HFFc6 (cell line): ENCODE measurements at places on chromosomes 3 and 15. TPM values are rescaled to one million over a fixed set of nuclear protein-coding genes. Genes with fewer than 3 reads are reported as not detected.

Gene SLC38A3
- not detected in 3 replicates for total RNA-seq

Gene MORF4L1
- 382 to 453 TPM (median 409 TPM) in 3 replicates for total RNA-seq

Gene TIPIN
- total RNA-seq, result 8.0 to 14.1 TPM (median 13.5 TPM) in 3 replicates

Gene ISLR
- 1.7 to 4.9 TPM (median 4.9 TPM) in 3 replicates for total RNA-seq

Gene GOLGA8S
- total RNA-seq, result not detected in 3 replicates

Gene GPR62
- total RNA-seq, result not detected in 3 replicates

Gene CNBP
- 228 and 239 TPM in 2 replicates for total RNA-seq

Gene MINAR1
- 0.35 to 0.45 TPM (median 0.35 TPM) in 3 replicates for total RNA-seq

Gene SI
- not detected in 3 replicates for total RNA-seq

Gene SKIL
- 48.8 to 61.3 TPM (median 50.3 TPM) in 3 replicates for total RNA-seq

Gene GOLGA6L10
- 0.37 to 0.53 TPM (median 0.43 TPM) in 3 replicates for total RNA-seq

Gene PARP15
- total RNA-seq, result not detected in 3 replicates

- H3K36me3 ChIP-seq, result peaks cover 22% of the 10 kb centered on the region
- H3K27me3 ChIP-seq, result no peaks in the 10 kb centered on the region
- H3K27ac ChIP-seq, result peak overlapping the region; percentile 68
- H3K4me1 ChIP-seq, result peaks cover 65% of the 10 kb centered on the region
- no peak overlapping the region for H3K4me3 ChIP-seq
Measured at GRCh38 chr3:45605534-45605933, 11.0 kb downstream of the LIMD1 start.

DNA sequence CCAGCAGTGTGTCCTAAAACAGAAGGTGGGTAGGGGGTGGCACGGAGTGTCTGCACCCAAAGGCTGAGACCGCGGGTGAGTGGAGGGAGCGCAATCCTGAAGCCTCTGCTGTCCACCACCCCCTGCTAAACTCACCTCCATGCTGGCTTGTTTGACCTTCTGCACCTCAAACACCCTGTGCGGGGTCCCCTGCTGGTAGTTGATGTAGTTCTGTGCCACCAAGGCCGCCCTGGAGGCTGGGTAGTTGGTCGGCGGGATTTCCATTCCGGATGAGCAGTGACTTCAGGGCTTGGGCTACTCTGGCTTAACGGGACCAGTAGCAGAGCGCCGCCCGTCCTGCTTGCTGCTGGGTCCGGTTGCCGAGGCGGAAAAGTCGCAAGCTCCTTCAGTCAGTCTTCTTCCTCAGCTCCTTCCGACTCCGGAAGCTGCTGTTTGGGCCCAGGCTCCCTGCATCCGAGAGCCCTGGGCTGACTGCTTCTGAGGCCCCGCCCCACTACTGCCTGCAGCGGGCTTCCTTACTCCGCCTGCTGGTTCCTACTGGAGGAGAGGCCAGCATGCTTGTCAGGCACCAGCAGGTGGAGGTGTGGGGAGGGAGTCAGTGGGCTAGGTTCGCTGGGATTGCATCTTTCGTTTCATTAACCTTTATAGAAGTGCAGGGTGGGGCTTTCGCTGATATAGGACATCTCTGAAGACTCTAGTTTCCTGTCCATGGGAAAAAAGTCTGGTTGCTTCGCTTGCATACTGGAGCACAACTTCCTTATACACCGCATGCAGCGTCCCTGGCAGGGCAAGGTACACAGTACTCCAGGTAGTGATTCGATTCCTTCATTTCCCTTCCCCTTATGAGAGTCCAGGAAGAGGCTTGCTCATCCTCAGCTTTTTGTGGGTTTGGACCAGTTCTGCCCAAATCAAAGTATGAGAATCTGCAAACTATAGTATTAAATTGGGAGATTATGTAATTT lies at the start of gene LXN:
Gene LXN, minus strand, starts transcription at position 434 of the 962 bp plus-strand sequence. Its CDS starts 170 bp downstream, at position 264.
- H3K27me3 ChIP-seq, result no peaks in the 10 kb centered on the region; the same call in 1 of the 2 replicates
- H3K4me3 ChIP-seq, result peak within 1 kb of the TSS; percentile 85
- H3K4me1 ChIP-seq, result peaks cover 26% of the 10 kb centered on the region

DNA sequence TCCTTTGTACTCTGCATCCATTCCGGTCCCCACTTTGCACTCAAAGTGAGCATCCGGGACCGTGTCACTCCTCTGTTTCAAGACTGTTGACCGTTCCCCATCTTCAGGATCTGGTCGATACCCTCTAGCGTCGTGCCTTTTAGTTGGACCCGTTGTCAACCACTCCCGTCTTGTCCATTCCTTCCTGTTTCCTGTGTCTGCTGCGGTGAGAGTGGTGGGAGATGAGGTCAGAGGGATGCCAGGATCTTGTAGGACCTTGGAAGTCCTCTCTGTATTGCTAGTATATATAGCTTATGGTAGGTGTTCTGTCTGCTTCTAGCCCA lies 624 bp downstream of the BRK1 start:
- H3K4me3 ChIP-seq, result peak overlapping the region; percentile 98
- DNase-seq, result peak; percentile 32

GRCh38 chr3:38490281-38491030 lies 5.7 kb upstream of the EXOG start:
- peaks cover 2% of the 10 kb centered on the region for H3K27me3 ChIP-seq
- H3K4me1 ChIP-seq, result peaks cover 23% of the 10 kb centered on the region
- H3K4me3 ChIP-seq, result no peak overlapping the region

DNA sequence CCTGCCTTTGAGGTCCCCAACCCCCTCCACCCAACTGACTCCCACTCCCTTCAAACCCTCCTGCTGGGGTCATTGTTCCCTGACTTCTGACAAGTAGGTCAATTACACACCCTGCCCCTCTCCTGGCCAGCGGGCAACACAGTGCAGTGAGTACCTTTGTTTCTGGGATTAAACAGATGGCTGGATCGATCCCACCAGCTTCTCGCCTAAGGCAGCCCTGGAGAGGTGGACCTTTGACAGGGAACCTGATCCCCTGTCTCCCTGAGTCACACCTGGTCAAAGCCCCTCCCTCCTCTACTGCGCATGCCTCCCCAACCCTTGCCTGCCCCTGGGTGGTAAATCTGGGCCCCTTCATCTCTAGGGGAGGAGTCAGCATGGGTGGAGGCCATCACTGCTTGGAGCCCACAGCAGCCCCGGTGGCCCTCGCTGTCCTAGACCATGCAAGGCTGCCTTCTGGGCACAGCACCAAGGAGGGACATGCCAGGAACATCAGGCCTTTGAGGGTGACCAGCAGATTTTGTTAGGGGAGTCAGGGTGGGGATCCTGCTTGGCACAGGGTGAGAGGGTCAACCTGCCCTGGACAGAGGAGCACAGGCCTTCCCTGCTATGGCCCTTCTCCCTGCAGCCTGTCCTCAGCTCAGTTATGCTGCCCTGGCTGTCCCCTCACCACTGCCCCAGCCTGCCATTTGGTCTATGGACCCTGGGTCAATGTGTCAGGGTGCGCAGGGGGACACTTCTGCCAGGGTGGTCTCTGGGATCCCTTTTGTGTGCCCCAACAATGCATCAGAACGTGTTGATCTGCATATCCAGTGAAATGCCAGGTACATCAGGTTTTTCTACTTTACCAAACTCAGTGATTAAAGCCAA lies 9.8 kb upstream of the PRR23E start:
- no peak overlapping the region for H3K4me3 ChIP-seq
- H3K36me3 ChIP-seq, result no peaks in the 10 kb centered on the region; the same call in 1 of the 2 replicates
- peaks cover 32% of the 10 kb centered on the region for H3K27me3 ChIP-seq
- H3K27ac ChIP-seq, result no peak overlapping the region
- H3K4me1 ChIP-seq, result no peaks in the 10 kb centered on the region
- no peak for DNase-seq

DNA sequence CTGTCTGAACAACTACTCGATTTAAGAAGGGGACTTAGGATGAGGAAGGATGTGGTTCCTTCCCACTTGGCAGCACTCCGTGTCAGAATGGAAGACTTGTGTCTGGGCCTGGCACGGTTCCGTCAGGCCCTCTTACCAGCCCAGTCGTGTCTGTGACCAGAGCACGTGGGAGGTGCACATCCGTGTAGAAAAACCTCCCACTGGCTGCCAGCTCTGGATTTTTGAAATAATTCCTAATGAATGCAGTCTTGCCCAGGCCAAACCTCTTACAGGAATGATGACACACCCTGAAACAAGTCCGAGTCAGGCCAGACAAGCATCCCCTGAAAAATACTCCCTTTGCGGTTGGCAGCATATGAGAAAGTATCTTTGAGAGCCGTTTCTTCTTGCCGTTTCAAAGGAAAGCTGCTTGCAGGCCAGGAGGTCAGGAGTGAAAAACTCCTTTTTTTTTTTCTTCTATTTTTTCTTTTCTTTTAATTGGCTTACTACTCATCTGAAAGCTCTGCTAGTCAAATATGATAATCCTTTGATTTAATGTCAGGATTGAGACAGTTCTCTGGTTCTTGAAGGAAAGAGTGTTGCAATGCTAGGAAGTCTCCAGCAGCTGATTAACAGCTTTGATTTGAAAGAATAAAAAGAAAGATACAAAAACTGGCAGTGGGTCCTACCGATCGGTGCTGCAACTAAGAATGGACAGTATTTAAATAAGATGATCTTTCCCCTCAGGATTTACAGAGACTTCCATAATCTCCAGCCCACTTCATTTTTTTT lies 19.8 kb downstream of the IL1RAP start:
- H3K4me1 ChIP-seq, result peaks cover 28% of the 10 kb centered on the region
- H3K27ac ChIP-seq, result peak overlapping the region; percentile 88
- DNase-seq, result peak; percentile 75
- no peaks in the 10 kb centered on the region for H3K27me3 ChIP-seq

DNA sequence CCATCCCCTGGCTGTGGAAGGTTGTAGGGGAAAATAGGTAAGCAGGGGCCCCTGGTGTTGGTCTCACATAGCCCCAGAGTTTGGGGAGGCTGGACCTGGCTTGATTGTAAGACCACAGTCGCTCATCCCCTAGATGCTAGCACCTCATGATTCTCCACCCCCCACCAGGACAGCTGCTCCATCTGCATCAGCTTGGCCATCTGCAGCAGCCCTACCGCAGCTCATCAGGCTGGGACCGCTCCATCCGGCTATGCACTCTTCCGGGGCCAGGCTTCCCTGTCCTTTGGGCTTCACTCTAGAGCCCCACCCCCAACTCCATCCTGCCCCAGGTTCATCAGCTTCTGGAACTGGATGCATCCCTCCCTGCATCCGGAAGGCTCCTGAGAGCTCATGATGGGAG lies 12.6 kb downstream of the SCN5A start:
- no peaks in the 10 kb centered on the region for H3K36me3 ChIP-seq
- H3K27me3 ChIP-seq, result peaks cover 33% of the 10 kb centered on the region
- H3K4me1 ChIP-seq, result peaks cover 18% of the 10 kb centered on the region
- no peak for DNase-seq

- H3K27me3 ChIP-seq, result peaks cover 4% of the 10 kb centered on the region; the same call in 1 of the 2 replicates
- H3K4me3 ChIP-seq, result no peak overlapping the region
- DNase-seq, result no peak
- no peaks in the 10 kb centered on the region for H3K4me1 ChIP-seq
Measured at GRCh38 chr3:41102053-41102556, 97.2 kb upstream of the CTNNB1 start.

GRCh38 chr3:100005665-100006393 lies 108.5 kb downstream of the FILIP1L start:
- H3K4me1 ChIP-seq, result peaks cover 64% of the 10 kb centered on the region
- H3K27ac ChIP-seq, result peak overlapping the region; percentile 33; the same call in 1 of the 2 replicates
- no peak overlapping the region for H3K4me3 ChIP-seq
- H3K27me3 ChIP-seq, result no peaks in the 10 kb centered on the region; the same call in 1 of the 2 replicates
- H3K36me3 ChIP-seq, result 0 out of 2 replicates have a peak, but pooled peaks cover 5% of the 10 kb centered on the region

GRCh38 chr3:190545191-190545590 lies 31.3 kb downstream of the IL1RAP start:
- no peak overlapping the region for H3K4me3 ChIP-seq
- H3K36me3 ChIP-seq, result no peaks in the 10 kb centered on the region
- no peaks in the 10 kb centered on the region for H3K4me1 ChIP-seq
- H3K27ac ChIP-seq, result no peak overlapping the region
- H3K27me3 ChIP-seq, result no peaks in the 10 kb centered on the region; the same call in 1 of the 2 replicates

DNA sequence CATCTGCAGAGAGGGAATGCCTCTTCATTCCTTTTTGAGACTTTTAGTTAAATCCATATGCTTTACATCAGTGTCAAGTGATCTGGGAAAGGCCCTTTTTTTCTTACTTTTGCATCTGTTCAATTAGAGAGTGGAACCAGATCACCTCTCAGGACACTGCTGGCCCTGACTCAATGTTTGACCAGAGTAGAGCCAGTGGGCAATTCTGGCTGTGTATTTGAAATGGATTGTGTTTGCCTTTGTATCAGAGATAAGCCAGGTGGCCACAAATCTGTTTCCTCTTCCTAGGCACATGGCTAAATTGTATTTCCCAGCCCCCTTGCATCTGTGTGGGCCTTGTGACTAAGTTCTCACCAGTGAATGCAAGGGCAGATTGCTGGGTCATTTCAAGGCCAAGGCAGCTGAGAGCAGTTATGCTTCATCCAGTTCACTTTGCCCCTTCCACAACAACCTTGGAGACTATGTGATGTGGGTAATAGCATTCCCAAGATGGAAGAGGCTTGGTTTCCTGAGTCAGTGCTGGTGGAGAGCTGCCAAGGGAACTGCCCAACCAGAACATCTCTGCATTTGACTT lies 75.6 kb upstream of the CACNA2D3 start:
- no peak overlapping the region for H3K27ac ChIP-seq
- H3K36me3 ChIP-seq, result no peaks in the 10 kb centered on the region
- no peaks in the 10 kb centered on the region for H3K4me1 ChIP-seq
- no peak overlapping the region for H3K4me3 ChIP-seq
- DNase-seq, result no peak
